Epithelial cell of esophagus (primary cell): ENCODE measurements at places on chromosomes 11 and 22.

DNA sequence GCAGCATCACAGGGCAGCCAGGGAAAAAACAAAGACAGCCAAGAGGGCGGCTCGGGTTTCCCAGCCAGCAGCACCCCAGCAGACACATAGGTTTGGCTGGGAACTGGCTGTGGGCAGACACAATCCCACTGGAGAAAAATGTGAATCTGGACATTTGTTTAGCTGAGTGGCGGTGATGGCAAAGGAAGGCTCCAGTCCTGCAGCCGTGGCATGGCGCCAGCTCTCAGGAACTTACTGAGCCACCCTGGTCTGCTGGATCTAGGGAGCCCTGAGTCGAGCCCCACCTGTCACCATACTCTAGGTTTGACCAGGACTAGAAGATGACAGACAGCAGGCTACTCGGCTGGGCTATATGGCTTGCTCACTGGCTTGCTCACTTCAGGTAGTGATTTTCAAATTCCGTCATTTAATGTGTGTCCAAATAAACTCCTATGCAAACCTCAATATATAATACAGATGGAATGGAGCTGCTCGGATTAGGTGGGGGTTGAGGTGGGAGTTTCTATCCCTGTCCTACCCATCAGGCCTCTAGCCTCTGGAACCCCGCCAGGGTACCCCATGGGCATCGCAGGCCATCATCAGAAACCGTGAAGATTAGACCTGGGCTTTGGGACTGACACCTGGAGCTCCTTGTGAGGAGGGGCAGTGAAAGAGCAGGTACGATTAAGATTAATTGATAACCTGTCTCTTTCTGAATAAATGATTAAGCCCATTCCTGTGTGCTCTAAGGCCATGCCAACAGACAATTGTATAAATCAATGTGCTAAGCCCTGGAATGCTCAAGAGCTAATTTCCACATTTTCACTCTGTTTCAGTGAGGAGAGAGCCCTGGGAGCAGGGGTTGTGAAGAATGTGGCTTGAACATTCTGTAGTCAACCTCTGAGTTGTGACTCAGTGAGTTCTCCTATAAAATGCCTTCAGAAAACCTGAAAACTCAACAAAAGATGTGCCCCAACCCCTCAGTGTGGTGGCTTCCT, 42.5 kb downstream of the GALNT18 start:
- DNase-seq = no peak

DNA sequence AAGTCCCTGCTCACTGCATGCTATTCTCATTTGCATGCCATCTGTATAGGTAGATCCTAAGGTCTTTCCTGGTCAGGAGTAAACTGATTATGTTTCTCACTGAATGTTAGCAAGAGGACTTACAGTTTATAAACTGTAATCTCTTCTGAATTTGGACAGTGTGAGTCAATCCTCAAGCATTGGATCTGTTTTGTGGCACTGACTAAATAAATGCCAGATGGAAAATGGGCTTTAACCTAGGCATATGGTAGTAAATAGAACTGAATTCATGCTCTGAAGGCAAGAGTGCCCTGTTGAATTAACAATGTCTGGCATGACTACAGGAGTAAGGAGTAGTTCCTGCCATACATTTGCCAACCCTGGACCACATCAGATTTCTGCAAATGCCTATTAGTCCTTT, 11.4 kb downstream of the FAM181B start:
- no peak for DNase-seq

GRCh38 chr11:16933756-16934603, 80.2 kb downstream of the PLEKHA7 start:
- DNase-seq = no peak

- DNase-seq = no peak
These were observed 101.7 kb downstream of the ADAMTS15 start for GRCh38 chr11:130550150-130550549.

DNA sequence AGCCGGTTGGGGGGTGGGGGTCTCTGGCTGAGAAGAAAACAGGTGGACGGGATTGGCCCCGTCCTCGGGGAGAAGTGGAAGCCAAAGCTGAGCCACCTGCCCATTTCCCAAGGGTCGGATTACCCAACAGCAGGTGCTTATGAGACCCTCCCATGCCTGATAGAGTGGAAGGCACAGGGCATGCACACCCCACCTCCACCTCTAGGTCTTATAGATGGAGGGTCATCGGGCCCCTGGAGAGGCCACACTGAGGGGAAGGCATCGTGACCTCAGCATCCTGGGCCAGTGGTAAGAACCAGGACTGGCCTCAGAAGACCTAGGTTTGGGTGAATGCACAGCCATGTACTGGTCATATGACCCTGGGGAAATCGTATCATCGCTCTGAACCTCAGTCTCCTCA, 85.9 kb downstream of the BUD13 start:
- DNase-seq = no peak

GRCh38 chr11:17445240-17445795, 31.3 kb downstream of the ABCC8 start:
- DNase-seq = no peak

DNA sequence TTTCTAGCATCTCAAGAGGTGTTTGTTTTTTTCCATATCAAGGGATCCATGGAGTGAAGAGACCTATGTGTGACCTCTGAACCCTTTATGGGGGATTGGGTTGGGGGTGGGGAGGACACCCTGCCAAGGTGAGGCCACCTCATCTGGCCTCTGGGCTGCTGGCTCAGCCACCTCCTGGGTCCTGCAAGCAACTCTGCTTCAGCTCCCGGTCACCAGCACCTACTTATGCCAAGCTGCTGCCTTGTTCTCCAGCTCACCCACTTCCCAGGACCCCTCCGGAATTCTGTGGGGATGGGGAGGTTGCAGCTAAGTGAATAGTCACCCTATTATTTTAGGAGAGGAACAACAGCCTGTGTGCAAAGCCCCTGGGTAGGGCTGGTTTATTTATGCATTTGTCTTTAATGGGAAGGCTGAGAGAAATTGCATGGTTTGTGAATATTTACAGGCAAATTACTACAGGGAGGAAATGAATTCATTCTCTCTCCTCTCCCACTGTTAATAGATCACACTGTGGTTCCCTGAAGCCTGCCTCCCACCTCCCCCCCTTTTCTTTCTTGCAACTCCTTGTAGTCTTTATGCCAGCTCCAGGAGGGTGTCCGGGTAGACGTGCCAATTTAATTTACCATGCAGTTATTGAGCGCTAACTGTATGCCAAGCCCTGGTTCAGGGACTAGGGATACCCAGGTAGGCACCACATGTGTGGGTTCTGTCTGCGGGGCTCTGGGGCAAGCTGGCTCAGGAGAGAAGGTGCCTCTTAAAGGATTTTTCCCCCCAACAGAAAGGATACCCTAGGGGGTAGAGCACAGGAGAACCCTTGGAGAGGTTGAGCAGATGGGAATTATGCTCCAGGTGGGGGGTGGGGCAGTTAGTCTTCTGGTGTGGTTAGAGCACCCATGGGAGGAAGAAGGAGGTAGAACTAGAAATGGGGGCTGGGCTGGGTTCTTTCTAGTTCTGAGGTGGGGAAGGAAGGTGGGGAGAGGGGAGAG, 50.7 kb downstream of the TSPAN18 start:
- DNase-seq = no peak

DNA sequence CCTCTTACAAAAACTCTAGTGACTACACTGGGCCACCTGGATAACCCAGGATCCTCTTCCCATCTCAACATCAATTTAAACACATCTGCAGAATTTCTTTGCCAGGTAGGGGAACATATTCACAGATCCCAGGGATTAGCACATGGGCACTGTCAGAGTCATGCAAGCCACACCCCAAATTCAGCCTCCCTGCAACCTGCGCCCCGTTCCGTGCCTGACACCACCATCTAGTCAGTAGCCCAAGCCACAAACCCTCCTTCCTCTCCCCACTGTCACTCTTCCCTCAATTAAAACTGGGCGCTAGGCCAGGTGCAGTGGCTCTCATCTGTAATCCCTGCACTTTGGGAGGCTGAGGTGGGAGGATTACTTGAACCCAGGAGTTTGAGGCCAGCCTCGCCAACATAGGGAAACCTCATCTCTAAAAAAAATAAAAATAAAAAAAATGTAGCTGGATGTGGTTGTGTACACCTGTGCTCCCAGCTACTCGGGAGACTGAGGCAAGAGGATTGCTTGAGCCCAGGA, 6.4 kb downstream of the FADD start:
- no peak for DNase-seq

GRCh38 chr11:47188259-47188658, 2.0 kb upstream of the PACSIN3 start:
- DNase-seq = no peak

- DNase-seq = peak; percentile 75
These were observed at the start of gene APOBEC3H for GRCh38 chr22:39097098-39098020. Gene APOBEC3H (plus strand): TSS chr22:39097244. CDS start chr22:39100279, 3,035 bp downstream.

- no peak for DNase-seq
These were observed 34.7 kb upstream of the TOLLIP start for GRCh38 chr11:1344056-1344635.

- no peak for DNase-seq
These were observed 30.2 kb downstream of the GGT5 start for GRCh38 chr22:24214467-24215285.

- DNase-seq = no peak
These were observed 93.4 kb downstream of the SHANK2 start for GRCh38 chr11:71158936-71159335.
